Ovary (tissue), 10 donors: ENCODE measurements at places on chromosomes 13 and 19. TPM values are rescaled to one million over a fixed set of nuclear protein-coding genes. Genes with fewer than 3 reads are reported as not detected.

- H3K27ac ChIP-seq: no peak overlapping the region
- DNase-seq: no peak
- no peak overlapping the region for H3K4me3 ChIP-seq
- H3K36me3 ChIP-seq: no peaks in the 10 kb centered on the region
- H3K27me3 ChIP-seq: no peaks in the 10 kb centered on the region
Observed at GRCh38 chr19:33689138-33689746, 67.5 kb downstream of the CHST8 start.

GRCh38 chr13:38944219-38944618 lies 46.4 kb downstream of the STOML3 start:
- H3K36me3 ChIP-seq: no peaks in the 10 kb centered on the region
- H3K4me1 ChIP-seq: no peaks in the 10 kb centered on the region
- no peak for DNase-seq
- H3K27ac ChIP-seq: no peak overlapping the region

DNA sequence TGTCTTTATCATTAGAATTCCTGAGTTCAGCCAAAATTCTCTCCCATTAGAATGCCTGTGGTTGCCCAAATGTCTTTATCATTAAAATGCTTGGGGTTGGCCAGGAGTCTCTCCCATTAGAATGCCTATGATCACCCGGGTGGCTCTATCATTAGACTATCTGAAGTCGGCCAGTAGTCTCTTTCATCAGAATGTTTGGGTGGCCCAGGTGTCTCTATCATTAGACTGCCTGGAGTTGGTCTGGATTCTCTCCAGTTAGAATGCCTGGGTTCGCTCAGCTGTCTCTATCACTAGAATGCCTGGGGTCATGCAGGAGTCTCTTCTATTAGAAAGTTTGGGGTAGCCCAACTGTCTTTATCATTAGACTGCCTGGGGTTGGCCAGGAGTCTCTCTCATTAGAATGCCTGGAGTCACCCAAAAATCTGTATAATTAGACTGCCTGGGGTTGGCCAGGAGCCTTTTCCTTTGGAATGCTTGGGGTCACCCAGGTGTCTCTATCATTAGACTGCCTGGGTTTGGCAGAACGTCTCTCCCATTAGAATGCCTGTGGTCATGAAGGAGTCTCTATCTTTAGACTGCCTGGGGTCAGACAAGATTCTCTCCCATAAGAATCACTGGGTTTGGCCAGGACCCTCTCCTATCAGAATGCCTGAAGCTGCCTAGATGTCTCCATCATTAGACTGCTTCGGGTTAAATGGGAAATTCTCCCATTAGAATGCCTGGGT lies 1478.3 kb downstream of the UQCRFS1 start:
- H3K36me3 ChIP-seq: no peaks in the 10 kb centered on the region
- DNase-seq: no peak
- no peak overlapping the region for H3K27ac ChIP-seq

DNA sequence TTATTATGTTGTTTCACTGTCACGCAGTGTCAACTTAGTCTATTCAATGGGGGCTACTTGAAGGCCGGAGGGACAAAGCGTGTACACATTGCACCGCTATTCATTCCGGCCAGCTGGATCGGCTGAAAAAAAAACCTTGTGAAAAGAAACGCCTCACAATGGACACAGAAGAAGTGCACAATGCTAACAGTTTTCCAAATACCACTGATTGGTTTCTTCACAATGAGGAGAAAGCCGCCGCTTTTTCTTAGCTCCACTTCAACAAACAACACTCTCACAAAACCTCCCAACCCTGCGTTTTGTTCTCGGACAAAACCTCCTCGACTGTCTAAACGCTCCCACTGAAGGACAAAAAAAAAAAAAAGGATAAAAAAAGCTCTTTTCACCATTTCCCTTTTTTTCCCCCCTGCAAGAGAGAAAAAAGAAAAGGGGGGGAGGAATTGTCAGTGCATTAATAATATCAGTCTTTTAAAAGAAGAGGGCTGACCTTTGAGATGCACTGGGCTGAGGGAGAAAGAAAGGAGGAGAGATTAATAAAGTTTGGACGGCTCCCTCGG lies 5.4 kb downstream of the SOX21 start:
- peaks cover 2% of the 10 kb centered on the region for H3K4me1 ChIP-seq
- no peak overlapping the region for H3K27ac ChIP-seq
- no peak for DNase-seq
- H3K27me3 ChIP-seq: peaks cover 2% of the 10 kb centered on the region

DNA sequence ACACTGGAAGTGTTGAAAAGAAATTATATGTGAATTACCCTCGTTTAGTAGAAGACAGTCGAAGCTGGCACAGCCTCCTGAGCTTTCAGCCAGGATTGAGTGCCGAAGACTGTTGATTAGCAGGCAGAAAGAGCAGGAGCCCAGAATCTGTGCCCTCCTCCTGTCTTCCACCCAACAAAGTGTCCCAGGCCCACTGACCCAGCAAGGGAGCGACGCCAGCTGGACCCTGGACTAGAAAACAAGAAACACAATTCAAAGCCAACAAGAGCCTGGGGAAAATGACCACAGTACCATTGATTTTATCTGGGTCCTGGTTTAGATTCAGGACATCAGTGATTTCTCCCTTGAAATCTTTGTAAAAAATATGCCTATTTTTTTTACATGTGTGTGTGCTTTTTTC lies 120.7 kb downstream of the RXFP2 start:
- no peaks in the 10 kb centered on the region for H3K36me3 ChIP-seq
- no peaks in the 10 kb centered on the region for H3K27me3 ChIP-seq
- DNase-seq: peak; percentile 31
- no peak overlapping the region for H3K4me3 ChIP-seq
- H3K4me1 ChIP-seq: peaks cover 1% of the 10 kb centered on the region

DNA sequence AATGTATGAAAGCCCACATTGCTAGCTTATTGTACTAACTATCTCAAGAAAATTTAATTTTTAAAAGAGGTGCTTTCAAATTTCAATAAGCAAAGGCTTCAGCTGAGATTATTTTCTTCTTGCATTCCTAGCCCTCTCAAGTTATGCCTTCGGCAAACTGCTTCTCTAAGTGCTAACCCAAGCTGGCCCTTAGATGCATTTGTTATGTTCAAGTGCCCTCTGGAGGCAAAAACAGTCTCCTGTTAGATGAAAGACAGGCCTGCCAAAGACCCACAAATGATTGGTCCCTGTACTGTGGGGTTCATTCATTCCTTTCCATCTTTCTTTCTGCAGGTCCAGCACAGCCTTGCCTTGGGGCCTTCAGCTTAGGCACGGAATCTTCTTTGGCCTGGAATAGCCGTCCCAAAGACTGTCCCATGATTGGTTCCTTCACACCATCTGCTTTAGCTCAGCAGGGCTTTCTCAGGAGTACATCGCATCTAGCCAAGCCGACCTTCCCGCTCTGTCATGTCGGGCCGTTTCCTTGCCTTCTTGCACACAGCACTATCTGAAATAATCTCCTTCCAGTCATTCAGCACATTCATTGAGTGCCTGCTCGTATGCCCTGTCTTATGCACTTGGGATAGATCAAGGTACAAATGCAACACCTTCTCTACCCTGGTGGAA lies 26.4 kb upstream of the TPTE2 start:
- no peak overlapping the region for H3K27ac ChIP-seq
- no peaks in the 10 kb centered on the region for H3K36me3 ChIP-seq
- H3K27me3 ChIP-seq: no peaks in the 10 kb centered on the region
- DNase-seq: no peak
- peaks cover 2% of the 10 kb centered on the region for H3K4me1 ChIP-seq

- H3K4me1 ChIP-seq: peaks cover 4% of the 10 kb centered on the region
- no peaks in the 10 kb centered on the region for H3K27me3 ChIP-seq
- H3K27ac ChIP-seq: no peak overlapping the region
- no peaks in the 10 kb centered on the region for H3K36me3 ChIP-seq
Observed at GRCh38 chr13:26050568-26051230, 1.1 kb downstream of the SHISA2 start.

- no peaks in the 10 kb centered on the region for H3K27me3 ChIP-seq
- no peaks in the 10 kb centered on the region for H3K4me1 ChIP-seq
- no peak overlapping the region for H3K27ac ChIP-seq
- no peaks in the 10 kb centered on the region for H3K36me3 ChIP-seq
Observed at GRCh38 chr13:111322916-111323331, 2.5 kb downstream of the TEX29 start.

DNA sequence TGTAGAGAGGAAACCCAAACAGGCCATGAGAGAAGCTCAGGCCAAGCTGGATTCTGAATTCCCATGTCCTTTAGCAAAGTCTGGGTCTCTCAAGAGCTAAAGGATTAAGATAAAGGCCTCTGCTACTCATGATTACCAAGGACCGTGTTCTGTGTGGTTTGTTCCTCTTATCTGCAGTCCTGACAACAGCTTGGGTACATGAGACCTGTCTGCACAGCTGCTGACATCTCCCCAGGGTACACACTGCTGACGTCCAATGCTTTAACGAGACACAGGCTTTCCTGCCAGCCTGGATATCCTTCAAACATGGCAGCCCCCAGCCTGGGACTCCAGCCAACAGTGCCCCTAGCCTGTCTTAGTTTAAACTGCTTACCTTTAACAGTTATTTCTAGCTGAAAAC lies 211.0 kb downstream of the SLC7A1 start:
- no peak overlapping the region for H3K4me3 ChIP-seq
- H3K27me3 ChIP-seq: no peaks in the 10 kb centered on the region
- no peak overlapping the region for H3K27ac ChIP-seq

DNA sequence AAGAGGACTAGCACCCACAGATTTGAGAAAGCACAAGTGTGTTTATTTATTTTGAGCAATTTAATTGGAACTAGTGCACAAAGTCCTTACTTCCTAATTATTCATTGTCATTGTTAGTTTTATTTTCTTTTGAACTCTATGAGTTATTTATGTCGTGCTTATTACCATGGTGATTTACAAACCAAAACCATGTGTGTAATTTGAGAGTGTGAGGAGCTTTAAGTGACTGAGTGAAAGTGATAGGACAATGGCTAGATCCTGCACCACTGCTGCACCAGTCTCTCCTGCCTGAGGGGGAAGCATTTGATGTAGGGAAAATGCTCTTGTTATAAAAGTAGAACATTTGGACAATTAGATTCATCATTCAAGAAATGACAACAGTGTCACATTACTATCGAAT lies 172.3 kb upstream of the KLF12 start:
- no peaks in the 10 kb centered on the region for H3K27me3 ChIP-seq
- no peak overlapping the region for H3K4me3 ChIP-seq
- no peak for DNase-seq
- no peaks in the 10 kb centered on the region for H3K4me1 ChIP-seq
- no peak overlapping the region for H3K27ac ChIP-seq
- H3K36me3 ChIP-seq: no peaks in the 10 kb centered on the region

GRCh38 chr13:112350300-112350699 lies 25.9 kb upstream of the SPACA7 start:
- H3K4me3 ChIP-seq: no peak overlapping the region
- no peaks in the 10 kb centered on the region for H3K4me1 ChIP-seq
- no peaks in the 10 kb centered on the region for H3K36me3 ChIP-seq
- H3K27me3 ChIP-seq: no peaks in the 10 kb centered on the region
- no peak for DNase-seq

DNA sequence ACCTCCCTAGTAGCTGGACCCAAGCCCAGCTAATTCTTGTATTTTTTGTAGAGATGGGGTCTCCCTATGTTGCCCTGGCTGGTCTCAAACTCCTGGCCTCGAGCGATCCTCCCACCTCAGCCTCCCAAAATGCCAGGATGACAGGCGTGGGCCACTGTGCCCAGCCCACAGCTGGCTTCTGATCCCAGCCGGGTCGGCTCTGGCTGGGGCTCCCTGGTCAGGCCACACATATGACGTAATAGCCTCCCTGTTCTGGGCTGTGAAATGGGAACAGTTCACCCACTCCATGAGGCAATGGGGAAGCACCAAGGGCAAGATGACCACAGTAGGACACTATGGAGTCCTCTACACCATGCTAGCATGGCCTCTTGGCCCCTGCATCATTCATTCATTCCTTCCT lies 41.1 kb downstream of the TINCR start:
- no peak overlapping the region for H3K4me3 ChIP-seq
- no peak overlapping the region for H3K27ac ChIP-seq
- H3K36me3 ChIP-seq: no peaks in the 10 kb centered on the region
- no peaks in the 10 kb centered on the region for H3K27me3 ChIP-seq

DNA sequence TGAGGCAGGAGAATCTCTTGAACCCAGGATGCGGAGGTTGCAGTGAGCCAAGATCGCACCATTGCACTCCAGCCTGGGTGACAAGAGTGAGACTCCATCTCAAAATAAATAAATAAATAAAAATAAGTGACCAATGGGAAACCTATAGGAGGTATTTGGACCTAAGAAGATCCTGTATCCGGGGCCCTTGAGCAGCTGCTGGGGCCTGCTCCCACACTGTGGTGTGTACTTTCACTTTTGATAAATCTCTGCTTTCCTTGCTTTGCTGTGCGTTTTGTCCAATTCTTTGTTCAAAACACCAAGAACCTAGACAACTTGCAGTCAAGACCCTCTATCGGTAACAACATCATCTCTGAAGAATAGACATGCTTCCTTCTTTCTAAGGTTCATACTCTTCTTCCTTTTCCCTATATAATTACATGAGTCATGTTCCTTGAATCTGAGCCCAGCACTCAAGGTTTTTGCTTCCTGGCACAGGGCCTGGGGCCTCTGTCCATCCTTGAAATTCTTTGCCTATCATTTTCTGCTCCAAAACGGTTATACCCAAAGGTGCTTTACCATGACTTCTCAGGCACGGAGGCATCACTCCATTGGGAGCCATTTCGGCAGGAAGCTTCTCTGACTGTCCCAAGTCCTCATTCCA lies 14.2 kb upstream of the PNMA8C start:
- H3K36me3 ChIP-seq: no peaks in the 10 kb centered on the region
- H3K27me3 ChIP-seq: no peaks in the 10 kb centered on the region
- peak overlapping the region; percentile 55 for H3K27ac ChIP-seq
- H3K4me3 ChIP-seq: no peak overlapping the region
- peak; percentile 74 for DNase-seq
- peaks cover 13% of the 10 kb centered on the region for H3K4me1 ChIP-seq

GRCh38 chr19:49387936-49388372 lies at the start of gene KASH5:
Gene KASH5 (plus strand): TSS chr19:49388249. CDS start chr19:49390884, 2,635 bp downstream.
- DNase-seq: peak; percentile 48
- H3K4me3 ChIP-seq: no peak within 1 kb of the TSS
- H3K4me1 ChIP-seq: no peaks in the 10 kb centered on the region
- H3K36me3 ChIP-seq: no peaks in the 10 kb centered on the region
- no peak within 1 kb of the TSS for H3K27ac ChIP-seq

GIPC3 gene
- 0.24 TPM for total RNA-seq

NLRP12 gene
- 0.17 TPM for total RNA-seq
